Activated CD4-positive, alpha-beta memory T cell treated with anti-CD3 and anti-CD28 coated beads, Interleukin-2, amount 10 ng/mL, durations not matched to agents 7 days and 5 days (primary cell): ENCODE measurements at places on chromosomes 3 and 15. TPM values are rescaled to one million over a fixed set of nuclear protein-coding genes. Genes with fewer than 3 reads are reported as not detected.
A peak's percentile ranks its signal among the peaks of the same experiment; 100 is the strongest.

DNA sequence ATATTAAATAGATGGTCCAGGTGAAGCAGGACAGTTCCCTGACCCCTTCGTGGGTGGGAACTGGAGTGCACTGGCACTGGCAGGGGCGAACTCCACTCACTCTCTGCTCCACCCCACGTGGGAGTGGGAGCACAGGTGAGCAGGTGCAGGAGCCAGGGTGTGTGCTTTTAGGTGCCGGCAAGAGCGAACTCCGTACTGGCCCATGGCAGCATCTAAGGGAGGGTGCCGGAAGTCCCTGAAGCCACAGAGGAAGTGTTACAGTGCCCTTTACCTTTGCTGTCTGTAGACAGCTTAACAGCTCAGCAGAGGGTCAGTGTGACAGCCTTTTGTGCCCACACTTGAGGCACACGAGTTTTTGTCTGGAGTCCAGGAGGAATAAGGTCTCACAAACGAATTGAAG, 26.7 kb upstream of the PIAS1 start:
- H3K27ac ChIP-seq, result no peak overlapping the region
- peaks cover 10% of the 10 kb centered on the region for H3K27me3 ChIP-seq
- no peak overlapping the region for H3K4me3 ChIP-seq
- H3K4me1 ChIP-seq, result no peaks in the 10 kb centered on the region
- no peaks in the 10 kb centered on the region for H3K36me3 ChIP-seq

- DNase-seq, result no peak
- H3K4me3 ChIP-seq, result no peak overlapping the region
- peaks cover 17% of the 10 kb centered on the region for H3K4me1 ChIP-seq
- peaks cover 28% of the 10 kb centered on the region for H3K27me3 ChIP-seq
These were observed 58.3 kb downstream of the HES1 start for GRCh38 chr3:194194051-194194756.

The LYZL4 gene
- not detected for total RNA-seq

DNA sequence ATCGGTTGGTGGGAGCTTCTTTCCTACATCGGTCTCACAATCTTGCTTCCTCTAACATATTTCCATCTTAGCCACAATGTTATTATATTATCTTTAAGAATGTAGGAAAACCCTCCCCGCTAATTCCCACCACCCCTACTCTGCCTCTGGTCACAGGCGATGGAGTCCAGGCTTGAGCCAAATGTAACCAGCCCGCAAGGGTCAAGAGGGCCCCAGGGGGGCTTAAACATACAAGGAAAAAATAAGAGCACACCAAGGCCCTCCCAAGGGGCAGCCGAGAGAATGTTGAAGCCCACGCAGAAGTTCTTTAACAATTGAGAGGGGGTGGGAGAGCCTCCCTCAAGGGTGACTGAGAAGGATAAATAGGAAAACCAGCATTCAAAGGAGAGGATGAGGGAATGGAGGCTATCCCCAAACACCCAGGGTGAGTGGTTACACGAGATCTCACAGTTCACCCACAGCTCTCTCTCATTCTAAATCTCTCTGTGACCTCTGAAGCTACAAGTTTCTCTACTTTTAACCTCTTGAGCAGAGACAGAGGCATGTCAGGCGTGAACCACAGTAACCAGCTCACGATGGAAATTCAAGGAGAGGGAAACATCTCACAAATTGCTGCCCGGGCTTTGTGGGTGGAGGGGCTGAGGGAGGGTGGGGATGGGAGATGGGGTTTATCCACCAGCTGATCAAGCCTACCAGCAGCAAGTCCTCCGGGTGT, 31.4 kb upstream of the UACA start:
- peaks cover 10% of the 10 kb centered on the region for H3K27me3 ChIP-seq
- no peak for DNase-seq
- H3K4me3 ChIP-seq, result no peak overlapping the region
- no peaks in the 10 kb centered on the region for H3K4me1 ChIP-seq

The ASB14 gene
- total RNA-seq, result not detected

- DNase-seq, result no peak
- H3K27ac ChIP-seq, result peak overlapping the region; percentile 19
- peaks cover 15% of the 10 kb centered on the region for H3K36me3 ChIP-seq
- no peaks in the 10 kb centered on the region for H3K27me3 ChIP-seq
- H3K4me1 ChIP-seq, result peaks cover 71% of the 10 kb centered on the region
- no peak overlapping the region for H3K4me3 ChIP-seq
These were observed 50.6 kb downstream of the TBL1XR1 start for GRCh38 chr3:177146646-177147045.

- H3K4me1 ChIP-seq, result peaks cover 28% of the 10 kb centered on the region
- peaks cover 4% of the 10 kb centered on the region for H3K36me3 ChIP-seq
- DNase-seq, result no peak
- no peaks in the 10 kb centered on the region for H3K27me3 ChIP-seq
- H3K27ac ChIP-seq, result peak overlapping the region; percentile 9
These were observed 58.7 kb downstream of the CD200 start for GRCh38 chr3:112391648-112392047.

DNA sequence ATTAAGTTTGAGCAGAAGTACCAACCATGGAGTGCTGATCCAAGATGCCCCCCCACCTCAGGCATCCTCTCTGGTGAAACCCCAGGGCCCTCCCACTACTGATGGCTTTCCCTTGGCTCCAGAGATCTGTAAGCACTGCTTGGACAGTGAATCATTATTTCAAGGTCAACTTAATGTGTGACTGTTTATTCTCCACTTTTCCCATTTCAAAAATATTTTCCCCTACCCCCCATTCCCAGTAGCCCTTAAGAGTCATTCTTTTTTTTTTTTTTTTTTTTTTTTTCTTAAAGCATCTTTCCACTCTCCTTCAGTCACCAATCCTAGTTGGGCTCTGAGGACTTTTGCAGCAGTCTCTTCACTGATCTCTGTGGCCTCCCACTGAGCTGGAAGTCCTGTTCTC, 82.6 kb downstream of the PCCB start:
- no peak overlapping the region for H3K27ac ChIP-seq
- no peak overlapping the region for H3K4me3 ChIP-seq
- no peaks in the 10 kb centered on the region for H3K27me3 ChIP-seq
- DNase-seq, result no peak
- H3K36me3 ChIP-seq, result peaks cover 42% of the 10 kb centered on the region
